ELF-1 (cell line): ENCODE measurements at places on chromosomes 6 and 20.

DNA sequence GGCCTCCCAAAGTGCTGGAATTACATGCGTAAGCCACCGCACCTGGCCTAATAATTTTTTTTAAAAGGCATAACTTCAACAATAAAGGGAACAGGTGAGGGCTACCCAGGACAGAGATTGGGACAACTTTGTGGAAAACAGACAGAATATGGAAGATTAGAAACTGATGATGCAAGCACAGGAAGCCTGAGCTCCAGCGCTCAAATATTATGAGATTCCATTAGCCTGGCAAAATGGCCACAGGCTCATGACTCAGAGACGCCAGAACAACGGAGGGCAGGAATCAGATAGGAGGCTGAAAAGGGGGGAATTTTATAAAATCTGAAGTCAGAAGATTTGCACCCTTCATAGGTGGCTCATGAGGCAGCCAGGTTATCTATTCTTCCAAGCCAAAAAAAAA lies 103.1 kb upstream of the MRPS10 start:
- no peak for DNase-seq

DNA sequence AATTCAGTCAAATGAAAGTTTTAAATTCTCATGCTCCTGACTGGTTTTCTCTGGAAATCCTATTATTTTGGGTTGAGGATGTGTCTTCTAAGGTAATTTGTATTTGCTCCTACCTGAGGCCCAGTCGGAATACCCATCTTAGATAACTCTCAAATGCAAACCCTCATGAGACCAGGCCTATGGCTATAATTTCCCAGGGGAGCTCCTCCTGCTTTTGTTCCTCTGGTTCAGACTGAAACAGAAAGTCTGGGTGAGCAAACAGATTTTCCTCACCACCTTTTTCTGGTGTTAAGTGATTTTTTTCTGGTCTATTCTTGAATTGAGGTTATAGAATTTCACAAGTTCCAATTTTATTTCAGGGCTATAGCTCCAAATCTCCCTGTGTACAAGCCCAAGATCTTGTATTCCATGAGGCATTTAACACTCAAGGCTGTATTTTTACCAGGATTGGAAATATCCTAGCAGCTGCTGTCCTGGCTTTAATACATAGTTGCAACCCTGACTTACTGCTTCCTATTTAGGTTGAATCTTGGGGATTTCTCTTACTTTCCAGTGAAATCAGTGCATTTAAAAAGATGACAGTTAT lies 169.1 kb upstream of the PTCHD4 start:
- DNase-seq: no peak

DNA sequence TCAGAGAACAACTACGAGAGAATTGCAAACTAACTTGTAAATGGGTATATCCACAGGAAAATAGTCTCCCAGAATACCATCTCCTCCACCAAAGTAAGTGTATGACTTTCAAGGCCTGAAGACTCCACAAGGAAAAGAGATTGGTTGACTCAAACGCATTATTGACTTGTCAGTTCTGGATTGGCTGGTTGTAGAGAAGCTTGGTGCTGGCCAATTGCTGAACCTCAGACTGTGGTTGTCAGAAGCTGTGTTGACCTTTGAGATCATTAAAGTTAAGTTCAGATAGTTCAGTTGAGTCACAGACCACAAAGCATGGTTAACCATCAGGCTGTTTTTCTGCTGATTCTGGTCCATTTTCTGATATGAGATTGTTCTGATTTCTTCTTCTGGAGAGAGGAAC lies 388.3 kb downstream of the BMP2 start:
- DNase-seq: no peak

DNA sequence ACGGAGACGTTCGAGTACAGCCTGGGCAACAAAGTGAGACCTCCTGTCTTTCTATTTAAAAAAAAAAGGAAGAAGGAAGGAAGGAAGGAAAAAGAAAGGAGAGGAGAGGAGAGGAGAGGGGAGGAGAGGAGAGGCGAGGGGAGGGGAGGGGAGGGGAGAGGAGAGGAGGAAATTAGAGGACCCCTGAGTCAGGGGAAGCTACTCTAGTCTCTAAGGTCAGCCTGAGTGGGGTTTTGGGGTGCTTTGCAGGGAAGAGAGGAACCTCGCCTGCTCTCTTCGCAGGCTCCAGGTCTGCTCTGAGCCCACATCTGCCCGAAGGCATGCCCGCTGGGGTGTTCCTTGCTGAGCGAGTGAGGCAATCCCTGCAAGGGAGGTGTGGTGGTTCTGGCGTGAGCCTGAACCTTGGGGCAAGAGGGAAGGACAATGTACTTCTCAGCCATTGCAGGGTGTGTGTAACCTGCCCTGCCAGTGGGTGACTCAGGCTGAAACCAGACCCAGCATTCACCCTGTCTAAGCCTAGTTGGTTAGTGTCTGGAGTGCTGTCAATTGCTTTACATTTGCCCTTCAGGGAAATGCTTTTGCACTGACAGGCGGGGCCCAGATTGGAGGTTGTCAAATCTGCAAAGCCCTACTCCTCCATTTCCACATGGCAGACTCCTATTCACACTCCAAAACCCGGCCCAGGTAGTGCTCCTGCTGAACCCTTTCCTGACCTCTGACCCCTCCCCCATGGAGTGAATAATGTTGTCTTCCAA lies 15.3 kb upstream of the MMP9 start:
- DNase-seq: peak; percentile 96

DNA sequence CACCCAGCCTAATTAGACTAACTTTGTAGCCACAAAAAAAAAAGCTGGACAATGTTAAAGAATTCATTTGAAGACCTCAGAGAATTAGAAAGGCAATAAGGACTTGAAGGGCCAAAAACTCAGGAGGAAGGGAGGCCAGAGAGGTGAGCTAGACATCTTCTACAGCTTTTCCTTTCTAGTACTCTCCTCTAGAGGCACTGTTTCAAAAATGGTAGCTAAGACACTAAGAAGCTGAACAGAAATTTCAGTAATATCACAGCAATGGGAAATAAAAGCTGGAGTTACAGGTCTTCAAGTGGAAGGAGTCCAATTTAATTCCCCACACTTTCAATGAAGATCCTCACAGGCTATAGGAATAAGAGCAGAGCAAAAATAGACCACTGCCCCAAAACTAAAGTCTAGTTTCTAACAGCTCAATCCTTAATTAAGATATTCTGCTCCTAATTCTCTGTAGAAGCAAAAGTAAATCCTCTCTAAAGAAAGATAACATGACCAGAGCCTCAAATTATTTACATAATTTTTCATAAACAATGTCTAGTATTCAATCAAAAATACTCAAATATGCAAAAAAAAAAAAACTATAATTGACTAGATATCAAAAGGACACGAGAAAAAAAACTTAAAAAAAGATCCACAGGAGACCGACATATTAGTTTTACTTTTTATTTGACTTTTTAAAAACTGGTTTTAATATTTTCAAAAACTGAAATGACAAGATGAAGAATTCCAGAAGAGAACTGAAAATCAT lies 63.7 kb downstream of the RNGTT start:
- DNase-seq: no peak

GRCh38 chr20:17859002-17859615 lies 109.5 kb downstream of the SNX5 start:
- DNase-seq: no peak

DNA sequence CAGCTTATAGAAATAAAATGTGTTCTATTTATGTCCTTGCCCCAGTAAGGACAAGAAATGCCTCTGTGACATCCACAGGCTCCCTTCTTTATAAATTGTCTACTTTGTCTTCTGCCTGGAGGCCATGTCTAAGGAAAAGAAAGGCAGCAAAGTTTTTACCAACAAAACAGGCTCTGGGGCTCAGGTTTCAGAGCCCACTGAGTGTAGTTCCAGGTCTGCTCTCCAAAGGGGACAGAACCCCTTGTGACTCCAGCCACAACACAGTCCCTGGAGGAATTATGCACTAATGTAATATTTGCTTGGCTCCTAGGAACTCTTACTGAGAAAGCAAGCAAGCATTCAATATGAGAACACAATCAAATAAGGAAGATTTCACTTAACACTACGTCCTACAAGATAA lies 80.1 kb downstream of the PAK5 start:
- peak; percentile 3 for DNase-seq

GRCh38 chr6:6436946-6437345 lies 116.5 kb upstream of the F13A1 start:
- DNase-seq: no peak

DNA sequence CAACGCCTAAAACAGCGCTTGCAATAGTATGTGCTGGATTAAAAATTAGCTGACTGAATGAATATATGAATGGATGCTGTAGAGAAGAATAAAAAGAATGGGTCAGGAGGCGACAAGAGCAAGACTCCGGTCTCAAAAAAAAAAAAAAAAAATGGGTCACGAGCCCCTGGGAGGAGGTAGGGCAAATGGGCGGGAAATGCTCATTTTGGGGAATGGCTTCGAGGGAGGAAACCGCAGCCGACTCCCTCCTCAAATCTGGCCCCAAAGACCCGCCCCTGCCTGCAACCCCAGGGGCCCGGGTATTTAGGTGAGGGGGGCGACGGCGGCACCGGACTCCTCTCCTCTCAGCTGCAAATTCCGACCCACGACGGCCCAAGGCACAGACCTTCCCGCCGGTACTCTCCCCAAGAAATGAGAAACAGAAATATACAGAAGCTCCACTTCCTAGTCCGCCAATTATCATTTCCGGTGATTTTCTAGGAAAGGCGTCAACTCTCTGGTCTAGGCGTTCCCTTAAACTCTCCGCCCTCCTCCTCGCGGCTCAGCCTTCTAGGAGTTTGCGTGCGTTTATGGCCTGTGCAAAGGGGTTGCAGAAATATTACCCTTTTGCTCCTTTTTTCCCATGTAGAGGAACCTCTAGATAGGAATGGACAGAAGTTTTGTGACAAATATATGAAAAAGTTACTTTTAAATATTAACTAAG lies at the start of gene ZNF311:
TSS of gene ZNF311 (minus strand) at position 133 of the 703 bp plus-strand sequence. CDS start 1,361 bp downstream, outside the sequence.
- DNase-seq: no peak

DNA sequence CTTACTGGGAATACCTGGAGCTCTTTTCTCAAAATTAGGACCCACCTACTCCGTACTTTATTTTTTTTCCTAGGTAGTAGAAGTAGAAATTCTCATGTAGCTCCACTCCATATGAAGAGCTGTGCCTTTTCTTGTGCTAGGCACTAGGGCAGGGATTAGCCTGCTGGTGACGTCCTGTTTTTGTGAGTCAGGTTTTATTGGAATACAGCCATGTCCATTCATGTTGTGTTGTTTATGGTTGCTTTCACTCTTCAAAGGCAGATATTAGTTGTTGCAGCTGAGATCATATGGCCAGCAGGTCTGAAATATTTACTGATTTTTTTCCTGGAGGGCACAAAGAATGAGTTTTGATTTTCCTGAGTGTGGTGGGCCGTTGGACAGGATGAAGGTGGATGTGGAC lies 20.5 kb downstream of the XRN2 start:
- DNase-seq: no peak

DNA sequence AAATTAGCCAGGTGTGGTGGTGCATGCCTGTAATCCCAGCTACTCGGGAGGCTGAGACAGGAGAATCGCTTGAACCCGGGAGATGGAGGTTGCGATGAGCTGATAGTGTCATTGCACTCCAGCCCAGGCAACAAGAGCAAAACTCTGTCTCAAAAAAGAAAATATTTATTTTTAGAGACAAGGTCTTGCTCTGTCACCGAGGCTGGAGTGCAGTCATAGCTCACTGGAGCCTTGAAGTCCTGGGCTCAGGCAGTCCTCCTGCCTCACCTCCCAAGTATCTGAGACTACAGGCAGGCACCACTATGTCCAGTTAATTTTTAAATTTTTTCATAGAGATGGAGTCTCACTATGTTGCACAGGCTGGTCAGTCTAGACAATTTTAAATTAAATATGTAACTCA lies 16.2 kb upstream of the CEBPB start:
- DNase-seq: no peak

GRCh38 chr6:52356017-52356416 lies 5.9 kb upstream of the PAQR8 start:
- DNase-seq: no peak

GRCh38 chr6:151067684-151068596 lies 171.8 kb upstream of the AKAP12 start:
- DNase-seq: no peak

GRCh38 chr20:63086421-63087235 lies 79.9 kb upstream of the BHLHE23 start:
- DNase-seq: no peak

DNA sequence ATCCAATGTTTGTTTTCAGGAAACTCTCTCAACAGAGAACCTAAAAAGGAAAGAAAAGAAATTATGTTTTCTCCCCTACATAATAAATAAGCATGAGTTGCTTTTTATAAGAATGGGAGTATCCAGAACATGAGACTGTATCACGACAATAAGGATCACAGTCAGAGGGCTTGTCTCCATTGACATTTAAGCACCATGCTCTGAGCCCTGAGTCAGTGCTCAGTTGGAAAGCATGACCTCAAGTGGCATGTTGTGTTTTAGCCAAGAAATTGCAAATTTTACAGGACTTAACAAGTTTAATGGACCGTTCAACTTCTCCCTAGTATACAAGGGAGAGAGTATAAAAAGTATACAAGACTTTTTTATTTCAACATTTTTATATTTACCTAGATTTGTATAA lies 431.6 kb downstream of the GJA1 start:
- DNase-seq: no peak
